ENCODE measurements at places on chromosomes 6 and 20.
A peak's percentile ranks its signal among the peaks of the same experiment; 100 is the strongest.

DNA sequence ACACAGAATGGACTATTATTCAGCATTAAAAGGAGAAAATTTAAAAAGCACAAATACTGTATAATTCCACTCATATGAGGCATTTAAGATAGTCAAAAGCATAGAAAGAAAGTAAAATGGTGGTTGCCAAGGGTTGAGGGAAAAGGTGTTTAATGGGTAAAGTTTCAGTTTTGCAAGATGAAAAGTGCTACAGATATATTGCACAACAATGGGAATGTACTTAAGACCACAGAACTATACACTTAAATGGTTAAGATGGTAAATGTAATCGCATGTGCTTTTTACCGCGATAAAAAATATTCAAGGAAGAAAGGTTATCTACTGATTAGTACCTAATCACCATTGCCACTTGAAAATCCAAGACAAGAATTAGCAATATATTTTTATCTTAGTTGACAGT, 71.8 kb upstream of the NOX3 start:
- no peak for DNase-seq

DNA sequence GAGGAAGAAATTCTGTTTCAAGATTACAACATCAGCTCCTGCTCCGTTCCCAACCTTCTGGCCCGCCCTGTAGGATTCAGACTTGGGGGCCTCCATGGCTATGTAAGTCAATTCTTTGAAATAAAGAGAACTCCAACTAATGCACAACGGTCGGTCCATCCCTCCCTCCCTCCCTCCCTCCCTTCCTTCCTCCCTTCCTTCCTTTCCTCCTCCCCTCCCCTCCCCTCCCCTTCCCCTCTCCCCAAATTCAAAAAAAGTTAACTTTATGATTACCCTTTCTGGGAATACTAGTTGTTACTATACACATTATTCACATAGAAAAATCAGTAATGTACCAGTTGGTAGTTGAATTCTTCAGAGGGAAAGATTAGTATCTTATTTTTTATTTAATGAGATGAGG, 179.7 kb upstream of the AGPAT4 start:
- no peak for DNase-seq

GRCh38 chr20:445514-446336, 16.6 kb downstream of the TBC1D20 start:
- no peak for DNase-seq

GRCh38 chr6:138987080-138987642, 892 bp downstream of the REPS1 start:
- DNase-seq = no peak

- DNase-seq = no peak
Observed at GRCh38 chr20:50932691-50933280, 1.5 kb upstream of the ADNP start.

GRCh38 chr20:33600981-33601380, 61.1 kb upstream of the C20orf144 start:
- no peak for DNase-seq

DNA sequence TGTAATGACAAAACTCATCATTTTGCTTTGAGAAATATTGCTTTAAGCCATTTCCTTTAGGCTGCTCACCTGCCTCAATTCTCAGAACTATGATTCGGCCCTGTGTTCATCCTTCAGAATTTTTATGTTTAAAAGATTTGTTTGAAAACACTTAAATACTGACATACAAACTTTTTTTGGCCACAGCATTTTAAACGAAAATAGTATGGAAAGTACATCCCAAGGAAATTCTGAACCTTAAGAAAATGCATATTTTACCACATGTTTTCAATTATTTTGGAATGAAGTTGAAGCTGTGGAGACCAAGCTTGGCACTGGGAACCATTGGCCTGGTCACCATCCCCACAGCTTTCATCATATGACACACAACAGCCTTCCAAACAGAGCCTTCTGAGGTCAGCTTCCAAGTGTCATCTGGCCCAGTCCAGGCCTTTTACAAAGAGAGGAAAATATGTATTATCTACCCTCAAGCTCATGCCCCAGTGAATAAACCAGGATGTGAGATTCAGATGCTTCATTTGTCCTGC, 83.3 kb downstream of the SOD2 start:
- peak; percentile 71 for DNase-seq

DNA sequence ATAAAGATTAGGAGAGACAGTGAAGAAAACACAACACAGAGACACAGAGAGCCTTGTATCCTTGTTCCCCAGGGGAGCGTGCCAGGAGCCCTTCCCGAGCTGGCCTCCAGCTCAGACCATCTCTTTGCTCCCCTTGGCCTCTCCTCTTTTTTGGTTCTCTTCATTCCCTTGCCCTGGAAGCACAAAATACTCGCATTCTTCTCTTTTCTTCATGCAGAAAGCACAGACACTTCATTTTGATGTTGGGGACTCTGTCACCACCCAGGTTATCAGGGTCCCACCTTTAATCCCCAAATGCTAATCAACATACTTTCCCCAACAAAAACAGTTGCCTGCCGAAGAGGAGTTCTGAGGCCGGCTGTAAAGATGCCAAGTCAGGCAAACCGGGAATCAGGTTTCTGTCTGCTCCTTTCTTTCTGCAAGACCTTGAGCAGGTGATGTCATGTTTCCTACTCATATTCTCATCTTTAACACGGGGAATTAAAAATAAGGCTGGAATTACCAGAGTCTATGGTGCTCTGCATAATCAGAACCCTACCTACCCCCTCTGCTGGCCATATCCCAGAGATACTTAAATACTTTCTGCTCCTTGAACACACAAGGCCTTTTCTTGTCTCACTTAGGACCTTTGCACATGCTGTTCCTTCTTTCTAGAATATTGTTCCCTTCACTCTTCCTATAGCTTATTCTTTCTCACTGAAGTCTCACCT, 21.7 kb downstream of the TGM6 start:
- DNase-seq = peak; percentile 72

DNA sequence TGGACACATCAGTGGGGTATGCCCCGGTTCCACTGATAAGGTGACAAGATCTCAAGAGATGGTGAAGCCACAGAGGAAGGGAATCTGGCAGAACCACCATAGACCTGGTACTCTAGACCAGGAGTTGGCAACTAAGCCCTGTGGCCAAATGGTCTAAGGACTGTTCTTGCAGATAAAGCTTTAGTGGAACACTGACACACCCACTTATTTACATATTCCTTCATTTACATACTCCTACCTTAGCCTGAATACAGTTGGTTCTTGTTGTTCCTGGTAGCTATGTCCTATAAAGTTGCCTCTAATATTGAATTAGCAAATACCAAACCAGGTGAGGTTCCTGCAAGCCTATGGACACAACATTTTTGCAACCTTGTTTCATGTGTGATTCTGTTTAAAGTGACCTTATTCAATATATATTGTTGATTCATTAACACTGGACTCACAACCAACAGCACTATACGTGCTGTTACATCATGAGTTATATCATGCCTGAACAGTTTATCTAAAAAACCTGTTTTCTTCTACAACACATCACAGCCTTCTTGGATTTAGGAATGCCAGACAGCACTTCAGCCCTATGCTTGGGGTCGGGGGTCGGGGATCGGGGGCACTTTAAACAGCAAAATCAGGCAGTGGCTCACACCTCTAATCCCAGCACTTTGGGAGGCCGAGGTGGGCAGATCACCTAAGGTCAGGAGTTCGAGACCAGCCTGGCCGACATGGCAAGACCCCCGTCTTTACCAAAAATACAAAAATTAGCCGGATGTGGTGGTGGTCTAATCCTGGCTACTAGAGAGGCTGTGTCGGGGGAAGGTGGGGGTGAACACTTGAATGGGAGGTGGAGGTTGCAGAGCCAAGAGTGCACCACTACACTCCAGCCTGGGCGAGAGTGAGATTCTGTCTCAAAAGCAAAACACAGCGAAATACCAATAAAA, 2.5 kb downstream of the CCDC167 start:
- no peak for DNase-seq

DNA sequence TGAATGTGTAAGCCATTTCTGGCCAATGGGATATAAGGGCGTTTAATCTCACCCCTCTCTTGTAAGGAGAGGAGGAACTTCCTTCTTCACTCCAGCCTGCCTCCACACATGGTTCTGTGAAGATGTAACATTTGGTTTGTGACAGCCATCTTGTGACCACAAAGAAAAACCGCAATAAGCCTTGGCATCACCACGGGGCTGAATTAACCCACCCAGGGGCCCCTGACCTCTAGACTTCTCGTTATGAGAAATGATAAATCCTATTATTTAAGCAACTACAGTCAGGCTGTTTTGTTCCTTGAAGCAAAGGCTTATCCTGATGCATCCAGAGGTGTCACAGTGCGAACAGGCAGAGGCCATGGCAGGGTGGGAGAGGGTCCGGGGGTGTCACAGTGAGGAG, 139.7 kb downstream of the CDC5L start:
- DNase-seq = no peak

- DNase-seq = peak; percentile 72
Observed at GRCh38 chr20:2692036-2692885, at the start of gene EBF4. EBF4 (plus strand) TSS chr20:2692780; CDS start chr20:2693646, 866 bp downstream.

DNA sequence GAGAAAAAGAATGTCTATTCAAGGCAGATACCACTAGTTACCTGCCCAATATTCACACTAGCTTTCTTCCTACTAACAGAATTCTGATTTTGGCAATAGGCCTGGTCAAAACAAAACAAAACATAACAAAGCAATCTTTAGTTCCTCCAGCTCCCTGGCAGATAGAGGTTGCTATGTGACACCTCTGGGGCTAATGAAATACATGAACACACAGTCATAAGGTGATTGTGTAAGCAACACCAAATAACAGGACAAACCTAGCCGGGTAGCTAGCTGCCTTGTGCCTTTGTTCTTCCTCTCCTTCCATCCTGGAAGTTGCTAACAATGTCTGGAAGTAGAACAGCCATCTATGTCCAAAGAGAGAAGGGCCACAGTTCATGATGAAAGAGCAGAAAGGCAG, 6.0 kb upstream of the HMGN3 start:
- DNase-seq = no peak

- DNase-seq = no peak
Observed at GRCh38 chr6:162363757-162364156, 363.8 kb downstream of the PRKN start.

GRCh38 chr6:167244064-167244960, 46.8 kb upstream of the UNC93A start:
- no peak for DNase-seq
